ENCODE measurements at places on chromosomes 16 and 17.
A peak's percentile ranks its signal among the peaks of the same experiment; 100 is the strongest.

GRCh38 chr17:78555746-78556401 is 21.3 kb downstream of the DNAH17 start:
- DNase-seq, result no peak

- DNase-seq, result no peak
Measured at GRCh38 chr16:10280262-10281170, 98.3 kb upstream of the GRIN2A start.

GRCh38 chr16:87420026-87421002 is 28.2 kb downstream of the MAP1LC3B start:
- DNase-seq, result no peak

GRCh38 chr16:73610160-73610559 is 562.2 kb upstream of the ZFHX3 start:
- DNase-seq, result no peak

GRCh38 chr16:28958836-28959235 is 8.1 kb downstream of the NFATC2IP start:
- DNase-seq, result no peak

DNA sequence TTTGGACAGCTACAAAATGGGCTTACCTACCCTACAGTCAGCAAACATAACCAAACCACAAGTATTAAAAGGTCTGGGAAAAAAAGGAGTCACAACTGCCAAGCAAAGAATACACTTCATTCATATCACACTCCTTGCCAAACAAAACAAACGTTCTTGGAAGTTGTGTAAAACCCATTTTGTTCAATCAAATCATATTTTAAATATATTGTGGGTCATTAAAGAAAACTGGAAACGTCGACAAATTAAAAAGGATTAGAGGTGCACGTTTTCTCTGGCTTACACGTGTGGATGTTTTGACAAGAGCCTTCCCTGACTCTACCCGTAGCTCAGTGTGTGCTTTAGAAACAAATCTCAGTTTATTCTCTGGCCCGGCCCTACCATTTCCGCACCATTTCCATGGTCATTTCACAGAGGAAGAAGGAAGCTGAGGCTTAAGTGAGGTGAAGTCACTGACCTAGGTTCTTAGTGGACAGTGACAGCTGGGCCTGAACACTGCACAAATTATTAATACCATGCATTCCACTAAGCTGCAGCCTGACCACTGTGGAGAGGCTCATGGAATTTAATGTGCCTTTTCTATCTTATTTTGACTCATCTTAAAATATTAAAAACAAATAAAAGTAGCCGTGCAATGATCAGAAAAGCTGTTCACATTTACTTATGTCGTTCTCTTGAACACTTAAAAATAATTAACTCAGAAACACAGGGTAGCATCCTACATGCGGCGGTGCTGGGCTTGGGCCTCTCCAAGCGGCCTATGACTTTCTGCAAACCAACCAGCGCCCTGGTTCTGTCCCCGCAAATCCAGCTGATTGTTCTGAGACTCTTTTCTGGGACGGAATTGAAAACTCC is 968 bp downstream of the CEP112 start:
- DNase-seq, result no peak

- DNase-seq, result no peak
Measured at GRCh38 chr17:78255953-78256706, 24.7 kb downstream of the TMEM235 start.

- no peak for DNase-seq
Measured at GRCh38 chr17:68777856-68778694, 176.9 kb upstream of the FAM20A start.

GRCh38 chr17:14904386-14904785 is 360.7 kb downstream of the PMP22 start:
- DNase-seq, result no peak

DNA sequence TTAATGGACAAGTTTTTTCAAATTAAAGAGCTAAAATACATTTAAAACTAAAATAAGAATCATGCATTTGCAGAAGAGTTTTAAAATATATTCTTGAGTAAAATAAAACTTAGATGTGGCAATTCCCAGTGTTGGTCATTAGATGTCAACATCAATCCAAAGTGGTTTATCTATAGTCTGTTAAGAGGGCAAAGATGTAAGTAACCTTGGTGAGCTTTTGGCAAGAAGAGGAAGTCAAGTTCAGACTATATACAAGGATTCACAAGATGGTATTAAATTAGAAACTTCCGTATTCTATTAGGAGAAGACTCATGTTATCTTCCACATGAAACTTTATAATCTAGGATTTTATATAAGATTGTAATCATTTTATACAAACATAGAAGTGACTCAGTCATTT is 73.1 kb downstream of the CEP95 start:
- DNase-seq, result no peak

GRCh38 chr16:52786091-52786490 is 239.1 kb upstream of the TOX3 start:
- no peak for DNase-seq

GRCh38 chr16:74296104-74296431 is 546 bp upstream of the PSMD7 start:
- DNase-seq, result no peak

- DNase-seq, result peak; percentile 24
Measured at GRCh38 chr17:74431568-74432423, at the start of gene GPRC5C. GPRC5C (plus strand) TSS chr17:74432088; CDS start chr17:74439777, 7,689 bp downstream.

DNA sequence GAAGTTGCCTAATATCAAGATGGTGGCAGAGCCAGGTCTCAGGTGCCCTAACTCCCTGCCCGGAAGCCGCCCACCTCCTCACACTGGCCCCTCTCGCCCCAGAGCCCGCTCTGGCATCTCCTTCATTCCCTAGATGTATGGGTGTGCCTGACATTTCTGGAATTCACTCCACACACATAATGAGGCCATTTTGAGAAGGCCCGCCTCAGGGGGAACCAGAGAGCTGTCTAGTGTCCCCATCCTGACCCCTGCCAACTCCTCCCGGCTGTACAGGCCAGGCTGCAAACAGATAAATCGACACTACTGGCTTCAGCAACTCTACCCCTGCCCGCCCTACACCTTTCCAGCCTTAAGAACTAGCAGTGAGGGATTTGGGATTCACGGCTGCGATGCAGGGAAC is 7.7 kb downstream of the WNT3 start:
- DNase-seq, result no peak

DNA sequence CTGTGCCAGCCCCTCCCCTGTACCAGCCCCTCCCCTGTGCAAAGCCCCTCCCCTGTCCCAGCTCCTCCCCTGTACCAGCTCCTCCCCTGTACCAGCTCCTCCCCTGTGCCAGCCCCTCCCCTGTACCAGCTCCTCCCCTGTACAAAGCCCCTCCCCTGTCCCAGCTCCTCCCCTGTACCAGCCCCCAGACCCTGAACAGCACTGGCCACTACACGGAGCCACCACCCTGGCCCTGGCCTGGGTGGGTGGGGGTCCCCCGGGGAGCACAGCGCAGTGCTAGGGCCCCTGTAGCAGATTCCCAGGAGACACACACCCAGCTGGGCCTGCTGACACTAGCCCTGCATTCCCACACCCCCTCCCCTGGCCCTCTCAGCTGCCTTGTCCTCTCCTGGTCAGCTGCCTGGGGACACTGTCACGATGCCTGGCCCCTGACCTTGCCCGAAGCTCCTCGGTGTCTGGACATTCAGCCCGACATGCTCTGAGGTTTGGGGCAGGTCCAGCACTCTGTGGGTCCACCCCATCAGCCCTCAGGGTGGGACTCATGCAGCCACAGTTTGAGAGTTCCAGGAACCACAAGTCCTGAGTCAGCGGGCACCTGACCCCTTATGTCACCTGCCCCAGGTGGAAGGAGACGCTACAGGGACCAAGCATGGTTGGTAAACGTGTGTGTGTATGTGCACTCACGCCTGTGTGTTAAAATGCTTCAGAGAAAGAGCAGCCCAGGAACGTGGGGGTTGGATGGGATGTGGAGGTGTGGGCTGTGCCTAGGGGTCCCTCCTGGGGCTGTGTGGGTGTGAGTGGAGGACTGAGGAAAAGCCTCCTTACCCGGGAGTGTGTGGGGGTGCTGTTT is 114.2 kb downstream of the METRNL start:
- DNase-seq, result no peak

DNA sequence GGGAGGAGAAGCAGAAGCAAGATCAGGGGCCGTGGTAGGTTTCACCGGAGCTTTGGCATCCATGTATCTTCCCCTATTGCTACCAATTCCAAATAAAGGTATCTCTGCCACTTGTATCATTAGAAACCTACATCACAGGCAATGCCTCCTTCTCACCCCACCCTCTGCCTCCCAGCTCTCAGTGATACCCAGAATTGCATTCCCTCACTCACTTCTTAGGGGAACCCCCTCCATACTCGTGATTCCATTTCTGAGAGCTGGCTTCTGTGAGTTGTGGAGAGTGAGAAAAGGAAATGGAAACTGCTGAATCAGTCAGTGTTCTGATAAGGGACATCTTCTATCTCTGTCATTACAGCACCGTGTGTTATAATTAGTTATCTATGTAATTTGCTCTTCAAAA is 2.3 kb upstream of the CCL3 start:
- no peak for DNase-seq

DNA sequence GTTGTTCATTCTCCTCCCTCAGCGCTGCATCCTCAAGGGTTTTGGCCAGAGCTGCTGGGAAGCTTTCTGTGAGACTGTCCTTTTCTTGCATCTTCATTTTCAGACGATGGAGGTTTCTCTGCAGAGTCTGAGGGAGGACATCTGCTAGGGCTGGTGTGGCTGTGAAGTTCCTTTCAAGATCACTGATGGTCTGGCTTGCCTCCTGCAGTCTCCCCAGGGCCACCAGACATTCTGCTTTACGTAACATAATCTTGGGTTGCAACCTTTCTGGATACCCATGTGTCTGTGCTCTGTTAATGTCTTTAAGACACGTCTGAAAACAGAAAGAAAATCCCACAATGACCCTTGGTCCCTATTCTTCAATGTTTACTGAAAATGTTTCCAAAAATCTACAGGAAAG is 29.0 kb downstream of the SMYD4 start:
- no peak for DNase-seq

DNA sequence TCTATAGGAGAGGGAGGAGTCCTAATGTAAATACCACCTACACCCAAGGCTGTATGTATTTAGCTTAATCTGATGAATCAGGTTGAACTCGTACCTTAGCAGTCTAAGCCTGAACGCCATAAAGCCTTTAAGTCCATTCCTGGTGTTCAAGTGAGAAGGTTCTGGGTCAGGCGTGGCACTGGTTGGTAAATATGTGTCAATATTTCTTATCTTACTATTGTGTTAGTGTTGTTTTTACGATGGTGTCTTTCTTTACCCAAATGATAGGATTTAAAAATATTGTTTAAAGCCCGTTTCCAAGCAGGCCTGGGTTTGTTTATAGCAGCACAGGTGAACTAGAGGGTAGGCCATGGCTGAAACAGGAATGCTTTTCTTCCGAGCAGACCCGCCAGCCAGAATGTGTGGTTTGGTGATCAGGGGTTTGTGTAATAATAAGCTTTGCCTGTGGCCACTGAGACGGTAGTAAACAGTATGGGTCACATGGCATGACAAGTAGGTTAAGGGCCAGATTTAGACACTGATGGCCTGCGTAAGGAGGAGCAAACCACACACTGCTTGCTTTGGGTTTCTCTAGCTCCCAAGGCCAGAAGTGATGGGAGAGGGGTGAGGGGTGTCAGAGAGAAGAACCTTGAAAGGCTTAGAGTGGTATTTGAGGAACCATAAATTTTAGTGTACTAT is 3.3 kb downstream of the TMEM94 start:
- no peak for DNase-seq

- DNase-seq, result no peak
Measured at GRCh38 chr17:41620583-41621434, 3.6 kb downstream of the KRT17 start.

DNA sequence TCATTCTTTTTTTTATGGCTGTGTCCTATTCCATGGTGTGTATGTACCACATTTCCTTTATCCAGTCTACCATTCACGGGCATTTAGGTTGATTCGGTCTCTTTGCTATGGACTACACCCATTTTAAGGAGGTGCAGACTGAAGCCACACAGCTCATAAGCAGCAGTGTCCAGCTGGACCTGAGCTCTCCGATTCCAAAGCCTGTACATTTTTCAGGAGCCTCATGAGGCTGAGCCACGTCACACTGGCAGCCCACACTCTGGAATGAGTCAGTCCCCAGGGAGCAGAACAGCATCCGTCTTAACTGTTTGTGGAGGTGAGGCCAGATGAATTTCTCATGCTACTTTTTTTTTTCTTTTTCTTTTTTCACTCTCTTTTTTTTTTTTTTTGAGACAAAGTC is 116.1 kb downstream of the C16orf95 start:
- no peak for DNase-seq

- no peak for DNase-seq
Measured at GRCh38 chr17:924711-925475, 54.7 kb downstream of the NXN start.

DNA sequence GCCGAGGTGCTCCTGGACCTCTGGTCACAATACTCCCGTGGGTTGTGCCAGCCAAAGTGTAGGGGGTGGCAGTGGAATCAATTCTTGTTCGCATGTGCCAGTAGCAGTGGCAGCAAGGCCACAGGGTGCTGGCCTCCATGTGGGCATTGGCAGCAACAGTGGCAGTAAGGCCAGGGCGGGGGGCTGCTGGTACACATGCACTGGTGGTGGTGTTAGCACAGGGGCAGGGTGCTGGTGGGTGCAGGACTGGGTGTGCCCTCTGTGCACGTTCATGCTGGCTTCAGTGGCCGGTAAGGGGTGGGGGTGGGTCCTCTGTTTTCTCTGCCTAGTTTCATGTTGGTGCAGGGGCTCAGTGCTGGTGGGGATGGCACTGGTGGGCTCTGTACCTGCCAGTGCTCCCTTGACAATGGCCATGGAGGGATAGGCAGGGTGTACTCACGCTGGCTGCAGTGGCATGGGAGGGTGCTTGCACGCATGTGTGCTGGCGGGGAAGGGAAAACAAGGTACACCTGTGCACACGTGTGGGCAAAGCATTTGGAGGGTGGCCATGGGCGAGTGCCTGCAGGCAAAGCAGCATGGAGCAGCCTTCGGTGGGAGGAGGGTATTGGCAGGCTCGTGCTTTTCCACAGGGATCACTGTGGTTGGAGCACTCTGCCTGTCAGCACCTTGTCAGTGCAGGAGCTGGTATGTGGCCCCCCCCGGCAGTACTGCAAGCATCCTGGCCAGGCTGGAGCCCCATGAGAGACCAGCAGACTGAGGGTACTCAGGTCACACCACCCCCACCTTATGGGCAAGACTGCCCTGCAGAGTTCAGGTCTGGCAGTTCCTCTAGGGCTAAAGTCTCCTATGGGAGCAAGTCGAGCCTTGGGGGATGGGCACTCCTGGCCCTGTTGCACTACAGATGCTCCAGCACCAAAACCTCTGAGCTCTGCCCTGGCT is 35.8 kb downstream of the NF1 start:
- no peak for DNase-seq

DNA sequence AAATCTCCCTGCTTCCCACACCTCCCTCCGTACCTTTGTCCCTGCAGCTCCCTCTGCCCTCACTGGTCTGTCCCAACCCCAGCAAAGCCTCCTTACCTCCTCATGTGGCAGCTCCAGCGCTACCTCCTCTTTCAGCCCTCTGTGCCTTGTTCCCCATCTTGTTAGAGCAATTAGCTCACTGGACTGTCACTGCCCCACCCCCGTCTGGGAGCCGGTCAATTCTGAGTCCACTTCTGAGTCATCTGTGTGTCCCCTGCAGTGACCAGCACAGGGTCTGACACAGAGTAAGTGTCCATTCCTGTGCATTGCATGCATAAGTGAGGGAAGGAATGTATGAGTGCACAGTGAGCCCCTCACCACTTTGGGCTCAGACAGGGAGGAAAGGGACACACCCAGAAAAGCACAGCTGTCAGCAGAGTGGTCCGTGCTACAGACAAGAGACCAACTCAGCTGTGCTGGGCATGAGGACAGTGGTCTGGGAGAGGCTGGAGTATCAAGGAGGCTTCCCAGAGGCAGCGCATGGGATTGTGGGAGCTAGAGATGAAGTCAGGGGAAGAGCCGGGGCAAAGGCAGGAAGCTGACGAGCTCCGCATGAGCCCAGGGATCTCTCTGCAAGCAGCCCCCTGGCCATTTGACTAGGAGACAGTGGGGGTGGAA is 45.9 kb downstream of the PITPNM3 start:
- no peak for DNase-seq

All from activated gamma-delta T cell (primary cell).